ENCODE measurements at places on chromosomes 7 and 10.

GRCh38 chr7:139086454-139086853, 23.1 kb downstream of the ZC3HAV1 start:
- DNase-seq: no peak

GRCh38 chr10:79179164-79179956, 110.6 kb downstream of the ZMIZ1 start:
- no peak for DNase-seq

DNA sequence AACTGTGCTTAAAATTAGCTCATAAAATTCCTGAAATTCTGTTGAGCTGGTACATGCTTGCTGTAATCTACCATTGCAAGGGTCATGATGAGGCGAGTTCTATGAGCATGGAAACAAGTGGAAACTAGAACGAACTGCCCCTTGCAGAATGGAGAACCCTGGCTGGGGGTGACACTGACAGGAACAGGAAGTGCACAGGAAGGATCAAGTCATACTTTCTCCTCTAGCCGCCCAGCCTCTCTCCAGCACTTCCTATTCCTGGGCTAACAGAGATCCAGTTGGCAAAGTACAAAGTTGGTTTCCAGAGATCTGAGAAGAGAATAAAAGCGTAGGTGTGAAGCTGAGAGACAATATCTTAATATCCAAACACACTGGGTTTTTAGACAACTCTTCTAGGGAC, 414.2 kb upstream of the PODXL start:
- DNase-seq: no peak

- DNase-seq: no peak
Observed at GRCh38 chr7:44471850-44472249, 18.6 kb downstream of the NUDCD3 start.

GRCh38 chr7:25967278-25968204, 184.5 kb upstream of the NFE2L3 start:
- DNase-seq: no peak

DNA sequence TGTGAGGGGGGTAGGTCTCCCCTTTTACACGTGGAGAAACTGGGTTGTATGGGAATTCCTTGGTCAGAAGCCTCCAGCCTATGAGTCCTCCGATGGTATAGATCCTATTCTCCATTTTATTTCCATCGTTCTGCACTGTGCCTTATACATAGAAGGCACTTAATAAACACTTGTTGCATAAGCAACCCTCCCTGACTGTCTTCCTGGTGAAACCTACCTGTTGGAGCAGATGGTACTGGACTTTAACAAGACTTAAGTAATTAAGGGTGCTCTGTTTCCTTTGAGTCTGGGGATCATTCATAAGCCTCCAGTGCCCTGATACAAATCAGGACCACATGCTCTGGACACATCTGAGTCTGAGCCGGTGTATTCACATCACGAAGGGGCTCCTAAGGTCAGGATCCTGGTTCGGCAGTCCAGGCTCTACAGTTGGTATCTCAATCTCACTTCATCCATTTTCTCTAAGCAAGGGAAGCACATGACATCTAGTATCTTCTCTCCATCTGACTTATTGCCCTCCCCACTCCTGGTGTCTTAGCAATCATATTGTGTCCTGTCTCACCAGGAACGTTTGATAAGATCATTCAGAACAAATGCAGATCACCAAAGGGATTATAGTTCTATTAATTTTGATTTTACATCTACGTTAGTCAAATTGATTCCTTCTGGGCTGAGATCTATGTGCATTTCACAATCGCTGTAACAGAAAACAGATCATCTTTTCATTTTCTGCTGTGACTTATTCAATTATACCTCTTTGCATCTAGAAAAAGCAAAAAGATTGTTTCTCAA, 22.8 kb upstream of the EZH2 start:
- DNase-seq: no peak

- no peak for DNase-seq
Observed at GRCh38 chr10:91796331-91797047, 1.7 kb upstream of the TNKS2 start.

- DNase-seq: no peak
Observed at GRCh38 chr7:130945411-130945811, 211.4 kb upstream of the KLF14 start.

DNA sequence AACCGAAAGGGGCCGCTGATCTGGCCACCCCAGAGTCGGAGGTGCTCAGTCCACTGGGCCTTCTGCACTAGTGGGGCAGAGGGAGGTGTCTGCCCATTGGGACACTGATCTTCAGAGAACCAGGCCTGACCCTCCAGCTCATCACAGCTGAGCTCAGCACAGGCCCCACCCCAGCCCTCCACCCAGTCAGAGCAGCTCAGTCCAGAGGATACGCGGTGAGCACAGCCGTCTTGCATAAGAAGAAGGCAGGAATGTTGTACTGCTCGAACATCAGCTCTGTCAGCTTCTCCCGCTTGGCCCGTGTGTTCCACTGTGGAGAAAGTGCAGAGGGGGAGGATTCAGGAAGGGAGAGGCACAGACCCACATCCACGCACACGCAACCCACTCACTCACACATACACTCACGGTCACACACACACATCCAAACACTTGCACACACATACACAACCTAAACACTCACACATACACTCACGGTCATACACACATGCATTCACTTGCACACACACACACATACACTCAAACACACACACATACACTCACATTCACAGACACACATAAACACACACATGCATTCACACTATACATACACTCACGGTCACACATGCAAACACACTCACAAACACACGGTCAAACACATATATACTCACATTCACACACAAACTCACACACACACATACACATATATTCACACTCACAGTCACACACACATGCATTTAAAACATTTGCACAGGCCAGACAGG, 6.3 kb downstream of the ACTL6B start:
- no peak for DNase-seq

DNA sequence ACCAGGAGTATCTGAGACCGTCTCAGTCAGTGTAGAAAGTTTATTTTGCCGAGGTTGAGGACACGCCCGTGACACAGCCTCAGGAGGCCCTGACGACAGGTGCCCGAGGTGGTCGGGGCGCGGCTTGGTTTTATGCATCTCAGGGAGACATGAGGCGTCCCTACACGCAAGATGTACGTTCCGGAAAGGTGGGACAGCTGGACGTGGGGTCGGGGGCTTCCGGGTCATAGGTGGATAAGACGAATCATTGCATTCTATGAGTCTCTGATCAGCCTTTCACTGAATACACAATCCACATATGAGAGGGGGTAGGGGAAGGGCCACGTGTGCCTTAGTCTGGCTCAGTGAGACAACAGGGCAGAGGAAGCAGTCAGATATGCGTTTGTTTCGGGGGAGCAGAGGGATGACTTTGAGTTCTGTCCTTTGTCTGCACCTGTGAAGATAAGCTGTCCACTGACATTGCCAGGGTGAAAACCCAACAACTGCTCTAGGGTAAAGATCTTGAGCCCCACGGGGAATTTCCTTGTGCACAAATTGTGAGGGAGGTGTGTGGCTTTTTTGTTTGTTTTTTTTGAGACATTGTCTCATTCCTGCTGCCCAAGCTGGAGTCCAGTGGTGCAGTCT, 66.2 kb downstream of the DNAJB6 start:
- DNase-seq: no peak

DNA sequence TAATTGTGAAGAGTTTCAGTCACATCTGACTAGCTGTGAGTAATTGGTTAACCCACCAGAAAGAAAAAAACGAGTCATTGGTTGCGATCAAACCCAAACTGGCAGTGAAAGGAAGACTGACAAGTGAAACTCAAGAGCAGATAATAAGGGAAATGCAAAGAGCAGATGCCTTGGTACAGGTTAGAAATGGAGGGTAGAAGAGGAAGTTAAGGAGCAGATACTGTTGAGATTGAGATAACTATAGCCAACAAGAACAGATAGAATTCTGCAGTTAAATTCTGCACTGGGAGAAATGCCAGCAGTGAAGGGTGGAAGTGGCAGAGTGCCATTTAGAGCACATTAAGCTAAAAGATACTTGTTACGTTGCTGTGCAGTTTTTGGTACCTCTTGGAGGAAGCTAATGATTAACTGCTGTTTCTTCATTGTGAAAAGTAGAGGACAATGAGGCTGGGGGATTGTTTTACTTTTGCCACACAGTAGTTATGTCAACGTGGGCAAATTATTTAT, 65.8 kb downstream of the CDK13 start:
- DNase-seq: no peak

- no peak for DNase-seq
Observed at GRCh38 chr7:50821457-50822008, 38.8 kb upstream of the GRB10 start.

DNA sequence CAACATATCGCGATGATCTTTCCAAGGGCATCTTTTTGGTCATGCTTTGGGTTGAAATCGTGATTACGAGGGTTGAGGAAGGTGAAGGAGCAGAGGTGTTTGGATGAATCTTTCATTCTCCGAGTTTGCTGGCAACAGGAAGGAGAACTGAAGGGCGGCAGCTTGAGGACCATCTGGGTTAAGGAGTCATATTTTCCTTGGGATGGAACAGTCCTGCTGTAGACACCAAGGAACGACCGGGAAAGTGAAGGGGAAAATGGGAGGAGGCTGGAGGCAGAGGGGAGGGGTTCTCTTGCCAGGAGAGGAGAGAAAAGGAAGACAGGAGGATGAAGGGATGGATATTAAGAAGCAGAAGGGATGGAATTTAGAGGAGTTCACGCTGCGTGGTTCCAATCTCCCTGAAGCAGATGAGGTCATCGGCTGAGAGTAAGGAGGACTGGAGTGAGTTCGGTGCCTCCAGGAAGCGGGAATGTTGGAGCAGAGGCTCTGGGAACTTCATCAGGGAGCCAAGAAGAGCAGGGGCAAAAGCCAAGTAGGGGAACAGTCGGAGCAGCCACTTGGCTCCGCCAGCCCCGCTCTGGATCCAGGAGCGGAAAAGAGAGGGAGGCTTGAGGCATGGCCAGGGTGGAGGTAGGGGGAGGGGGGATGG, 116.6 kb upstream of the GALNT17 start:
- no peak for DNase-seq

DNA sequence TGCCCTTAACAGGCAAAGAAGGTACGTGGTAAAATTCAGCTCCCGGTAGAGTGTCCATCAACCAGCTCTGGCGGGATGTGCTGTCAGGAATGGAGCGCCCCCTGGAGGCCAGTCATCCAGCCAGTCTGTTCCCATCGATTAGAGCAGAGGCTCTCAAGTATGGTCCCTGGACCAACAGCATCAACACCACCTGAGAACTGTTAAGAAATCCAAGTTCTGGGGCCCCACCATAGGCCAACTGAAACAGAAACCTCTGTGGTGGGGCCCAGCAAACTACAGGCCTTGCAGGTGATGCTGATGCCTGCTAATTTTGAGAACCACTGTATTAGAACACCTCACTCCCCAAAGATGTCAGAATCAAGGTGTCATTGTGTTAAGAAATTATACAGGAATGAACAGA, 109.2 kb downstream of the DPY19L1 start:
- peak; percentile 17 for DNase-seq

- no peak for DNase-seq
Observed at GRCh38 chr7:138918756-138919155, 62.4 kb downstream of the KIAA1549 start.

- DNase-seq: no peak
Observed at GRCh38 chr7:139646566-139646965, 123.1 kb downstream of the CLEC2L start.

DNA sequence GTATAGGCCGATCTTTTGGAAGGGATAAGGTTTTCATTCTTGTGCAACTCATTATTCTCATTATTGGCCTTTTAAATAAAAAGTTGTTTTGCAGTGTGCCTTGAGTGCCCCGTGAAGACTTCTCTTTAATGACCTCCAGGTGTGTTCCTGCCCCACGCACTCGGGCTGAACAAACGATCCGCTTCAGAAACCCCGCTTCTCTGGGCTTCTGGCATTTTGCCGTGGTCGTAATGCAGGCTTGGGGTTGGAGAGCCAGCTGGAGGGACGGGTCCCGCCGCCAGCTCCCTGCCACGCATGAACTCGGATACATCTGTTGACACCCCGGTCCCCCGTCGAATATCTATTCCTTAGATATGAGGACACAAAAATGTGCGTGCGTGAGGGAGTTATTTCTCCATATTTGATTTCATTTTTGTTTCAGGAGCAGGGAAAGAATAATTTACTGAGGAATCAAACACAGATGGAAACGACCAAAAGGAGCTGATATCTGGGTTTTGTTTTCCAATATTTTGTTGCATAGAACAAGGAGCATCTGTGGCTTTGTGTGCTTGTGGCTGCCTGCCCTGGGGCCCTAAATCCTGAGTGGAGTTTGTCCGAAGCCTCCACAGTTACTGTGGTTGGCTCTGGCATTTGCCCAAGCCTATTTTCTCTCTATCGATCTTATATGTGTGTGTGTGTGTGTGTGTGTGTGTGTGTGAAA, 17.0 kb upstream of the TTYH3 start:
- DNase-seq: no peak

DNA sequence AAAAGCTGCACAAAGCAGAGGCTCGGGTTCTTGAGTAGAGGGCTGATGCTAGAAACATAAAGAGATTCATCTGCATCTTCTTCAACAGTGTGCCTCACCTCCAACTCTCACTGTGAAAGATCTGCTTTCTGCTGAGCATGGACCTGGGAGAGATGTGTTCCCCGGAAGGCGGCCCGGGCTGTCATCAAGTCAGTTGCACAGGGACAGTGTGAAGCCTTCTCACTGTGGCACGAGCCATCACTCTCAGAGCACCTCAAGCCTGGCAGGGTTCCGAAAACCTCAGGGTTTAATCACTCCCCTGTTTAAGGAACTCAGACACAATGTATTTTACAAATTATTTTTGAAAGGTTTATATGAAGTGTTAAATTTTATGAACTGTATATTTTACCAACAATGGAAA, 98.7 kb downstream of the RBM20 start:
- no peak for DNase-seq

DNA sequence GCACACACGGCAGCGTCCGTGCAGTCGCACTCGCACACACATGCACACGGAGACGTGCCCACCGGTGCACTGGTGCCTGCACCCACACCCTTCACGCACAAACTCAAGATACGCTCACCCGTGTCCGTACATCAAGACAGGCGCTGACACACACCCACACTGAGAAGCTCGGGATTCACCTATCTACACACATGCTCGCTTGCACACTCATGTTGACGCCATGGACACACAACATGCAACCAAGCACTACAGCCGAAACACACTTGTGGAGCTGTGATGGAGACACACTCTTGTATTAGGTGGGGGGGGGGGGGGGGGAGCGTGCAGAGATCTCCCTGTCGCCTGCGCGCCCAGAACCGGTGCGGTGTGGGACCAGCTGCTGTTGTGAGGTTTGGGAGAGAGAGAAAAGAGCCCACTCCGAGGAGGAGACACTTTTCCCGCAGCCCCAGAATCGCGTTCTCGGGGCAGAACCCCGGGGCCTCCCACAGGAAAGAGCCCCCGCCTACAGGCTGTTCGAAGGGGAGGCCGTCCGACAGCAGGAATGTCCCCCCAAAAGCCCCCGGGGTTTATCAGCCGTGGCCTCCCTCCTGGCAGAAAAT, 605 bp upstream of the NFKB2 start:
- no peak for DNase-seq

DNA sequence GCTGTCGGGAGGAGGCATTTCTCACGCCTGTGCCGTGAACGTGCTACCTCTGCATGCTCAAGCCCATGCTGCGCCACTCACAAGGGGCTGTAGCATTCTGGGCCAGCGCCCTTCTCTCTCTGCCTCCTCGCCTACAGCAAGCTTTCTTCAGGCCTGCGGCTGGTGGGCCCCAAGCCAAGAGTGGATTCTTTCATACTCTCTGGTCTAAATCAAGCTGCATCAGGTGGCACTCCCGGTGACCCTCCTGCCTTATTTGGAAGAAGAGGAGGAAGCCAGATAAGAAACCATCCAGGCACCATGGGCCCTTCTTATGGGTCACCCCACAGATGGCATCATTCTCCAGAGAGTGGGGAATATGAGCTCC, 86.7 kb upstream of the DUSP5 start:
- no peak for DNase-seq

GRCh38 chr10:129419397-129419796, 47.6 kb upstream of the MGMT start:
- DNase-seq: no peak

Measured in stimulated activated CD4-positive, alpha-beta T cell treated with anti-CD3 and anti-CD28 coated beads, Interleukin-1b, Interleukin-23, amount 100 ng/mL, for 1 hour (primary cell).